DMS153 (cell line): ENCODE measurements at places on chromosomes 2 and 18.

DNA sequence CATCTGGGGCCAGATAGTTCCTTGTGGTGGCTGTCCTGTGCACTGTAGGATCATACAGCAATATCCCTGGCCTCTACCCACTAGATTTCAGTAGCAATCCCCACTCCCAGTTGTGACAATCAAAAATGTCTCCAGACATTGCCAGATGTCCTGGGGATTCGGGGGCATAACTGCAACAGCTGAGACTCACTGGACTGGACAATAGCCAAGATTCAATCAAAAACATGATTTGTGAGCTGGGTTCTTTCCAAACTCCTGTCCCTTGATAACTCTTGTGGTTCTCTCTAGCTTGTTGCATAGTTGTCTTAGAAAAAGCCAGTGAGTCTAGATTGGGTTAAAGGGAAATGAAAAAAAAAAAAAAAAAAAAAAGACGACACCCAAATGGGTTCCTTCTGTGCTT, 293.4 kb downstream of the CELF4 start:
- DNase-seq = no peak

GRCh38 chr18:78031991-78032390, 782.3 kb downstream of the GALR1 start:
- DNase-seq = no peak

DNA sequence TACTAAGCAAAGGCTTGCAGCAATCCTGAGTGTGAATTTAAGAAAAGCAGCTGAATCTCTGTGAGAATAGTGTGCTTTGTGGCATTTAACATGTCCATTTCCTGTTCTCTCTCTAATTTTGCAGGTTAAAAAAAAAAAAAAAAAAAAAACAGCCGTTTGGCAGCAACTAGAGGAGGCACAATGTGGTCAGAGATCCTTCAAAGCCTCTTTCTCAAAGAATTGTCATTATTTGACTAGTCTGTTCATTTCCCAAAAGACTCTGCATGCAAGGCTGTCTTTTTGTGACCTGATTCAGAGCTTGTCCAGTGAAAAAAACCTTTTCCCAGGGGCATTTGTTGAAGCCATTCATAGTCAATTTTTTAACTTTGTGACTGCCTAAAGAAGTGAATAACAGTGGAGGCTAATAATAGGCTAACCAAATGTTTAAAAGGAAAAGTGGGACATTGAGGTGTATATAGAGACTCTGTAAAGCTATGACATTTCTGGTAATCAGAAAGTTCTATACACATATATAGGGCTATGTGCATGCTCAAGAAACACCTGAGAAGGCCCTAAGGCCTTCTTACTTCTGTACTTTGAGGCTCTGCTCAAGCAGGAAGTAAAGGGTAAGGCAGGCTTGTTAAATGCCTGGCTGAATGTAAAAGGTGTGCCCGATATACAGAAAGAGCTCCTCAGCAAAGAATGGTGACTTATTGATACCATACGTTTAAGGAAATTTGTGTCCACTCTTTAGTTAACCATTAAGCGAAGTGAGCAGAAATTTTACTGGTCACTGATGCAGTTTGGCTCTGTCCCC, 289.6 kb upstream of the RAB6C start:
- DNase-seq = no peak

DNA sequence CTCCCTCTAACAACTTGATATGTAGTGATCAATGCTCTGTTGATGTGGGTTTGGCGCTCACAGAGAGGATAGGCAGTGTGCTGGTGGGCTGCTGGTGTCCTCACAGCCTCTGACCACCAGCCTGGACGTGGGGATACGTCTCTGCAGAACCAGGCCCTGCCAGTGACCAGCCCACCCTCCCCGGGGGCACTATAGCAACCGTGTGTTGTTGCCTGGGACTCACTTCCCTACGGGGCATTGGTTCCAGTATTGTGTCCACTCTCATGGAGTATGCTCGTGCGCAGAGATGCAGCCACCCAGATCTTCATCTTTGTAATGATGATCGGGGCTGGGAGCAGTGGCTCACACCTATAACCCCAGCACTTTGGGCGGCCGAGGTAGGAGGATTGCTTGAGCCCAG, 180.1 kb downstream of the LDLRAD4 start:
- DNase-seq = no peak

DNA sequence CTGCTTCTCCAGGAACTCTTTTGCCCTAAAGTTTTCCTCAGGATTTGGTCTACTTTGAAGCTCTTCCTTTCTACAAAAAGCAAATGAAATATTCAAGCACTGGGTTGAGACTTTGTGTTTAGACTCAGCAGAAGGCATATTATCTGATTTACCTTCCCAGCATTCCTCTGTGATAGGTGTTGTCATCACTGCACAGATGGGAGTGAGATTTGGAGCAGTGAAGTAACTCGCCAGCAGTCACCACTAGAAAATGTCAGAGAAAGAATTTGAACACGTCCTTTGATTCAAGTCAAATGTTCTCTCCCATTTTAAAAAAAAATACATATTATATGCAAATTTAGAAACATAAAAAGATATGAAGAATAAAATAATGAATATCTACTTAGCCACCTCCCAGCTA, 112.2 kb downstream of the DNAH6 start:
- no peak for DNase-seq

- no peak for DNase-seq
These were observed 767 bp upstream of the NPPC start for GRCh38 chr2:231926761-231927565.

DNA sequence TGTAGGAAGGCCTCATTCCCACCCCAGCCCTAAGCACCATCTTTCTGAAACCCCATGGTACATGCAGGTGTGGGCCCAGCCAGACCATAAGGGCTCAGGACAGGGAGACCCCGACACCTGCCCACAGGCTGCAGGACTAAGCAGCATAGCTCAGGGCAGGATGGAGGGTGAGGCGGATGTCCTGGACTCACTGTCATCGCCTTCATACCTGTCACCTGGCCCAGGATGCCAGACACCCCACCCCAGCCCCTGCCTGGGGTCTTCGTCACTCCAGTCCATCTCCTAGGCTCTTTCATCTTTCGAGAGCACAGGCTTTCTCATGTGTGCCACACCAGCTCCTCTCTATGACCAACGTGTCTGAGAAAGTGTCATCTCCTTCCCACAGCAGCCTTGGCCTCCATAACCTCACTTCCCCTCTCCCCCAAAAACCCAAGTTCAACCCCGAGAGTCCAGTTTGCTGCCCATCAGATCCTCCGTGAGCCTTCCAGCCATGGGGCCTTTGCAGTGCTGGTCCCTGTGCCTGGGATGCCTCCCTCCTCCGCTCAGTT, 71.5 kb downstream of the EMX1 start:
- DNase-seq = no peak

DNA sequence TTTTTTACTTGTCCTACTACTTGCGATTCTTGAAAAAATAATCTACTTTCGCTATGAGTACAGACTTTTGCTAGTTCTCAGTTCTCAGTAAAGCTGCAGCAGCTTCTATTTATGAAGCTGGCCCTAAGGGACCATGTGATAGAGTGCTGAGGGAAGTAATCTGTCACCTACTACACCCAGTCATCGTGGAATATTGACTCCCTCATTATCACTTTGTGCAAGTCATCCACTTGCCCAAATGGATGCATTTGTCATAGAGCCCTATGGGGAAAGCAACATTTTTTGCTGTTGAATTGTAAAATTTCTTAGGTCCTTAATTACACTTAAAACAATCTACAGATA, 1919.8 kb downstream of the SUCLG1 start:
- DNase-seq = no peak

- DNase-seq = no peak
These were observed 531.9 kb downstream of the IRS1 start for GRCh38 chr2:226267516-226268289.

GRCh38 chr2:190170673-190171072, 108.1 kb upstream of the MSTN start:
- no peak for DNase-seq

GRCh38 chr2:174036825-174037224, 71.7 kb upstream of the SP3 start:
- no peak for DNase-seq

DNA sequence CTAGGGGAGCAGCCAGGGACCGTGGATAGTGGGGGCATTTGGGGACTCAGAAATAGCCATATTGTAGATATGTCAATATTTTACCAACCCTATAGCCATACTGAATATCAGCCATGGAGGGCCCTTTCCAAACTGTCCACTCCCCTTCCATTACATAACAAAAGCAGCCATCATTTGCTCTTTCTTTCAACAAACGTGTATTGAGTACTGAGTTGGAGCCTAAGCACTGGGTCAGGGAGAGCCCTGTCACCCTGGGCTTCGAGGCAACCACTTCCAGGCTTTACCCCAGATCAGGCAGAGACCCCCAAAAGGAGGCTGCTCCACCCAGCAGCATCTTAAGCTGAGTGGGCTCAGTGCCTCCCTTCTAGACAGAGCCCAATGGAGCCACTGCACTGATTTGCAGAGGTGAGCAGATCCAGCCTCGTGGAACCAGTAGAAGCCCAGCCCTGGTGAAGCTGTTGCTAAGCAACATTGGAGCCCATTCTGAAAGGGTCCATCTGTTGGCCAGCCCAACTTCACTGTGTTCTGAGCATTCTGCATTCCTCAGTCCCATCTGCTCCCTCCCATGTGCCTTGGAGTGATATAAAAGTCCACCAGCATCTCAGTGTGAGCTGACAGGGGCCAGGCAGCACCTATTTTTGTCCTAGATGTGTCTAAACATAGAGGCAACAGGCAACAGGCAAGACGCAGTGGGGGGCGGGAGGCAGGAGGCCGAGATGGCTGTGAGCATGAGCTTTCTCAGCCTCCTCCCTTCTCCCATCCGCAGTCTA, 112.1 kb downstream of the PLB1 start:
- no peak for DNase-seq

DNA sequence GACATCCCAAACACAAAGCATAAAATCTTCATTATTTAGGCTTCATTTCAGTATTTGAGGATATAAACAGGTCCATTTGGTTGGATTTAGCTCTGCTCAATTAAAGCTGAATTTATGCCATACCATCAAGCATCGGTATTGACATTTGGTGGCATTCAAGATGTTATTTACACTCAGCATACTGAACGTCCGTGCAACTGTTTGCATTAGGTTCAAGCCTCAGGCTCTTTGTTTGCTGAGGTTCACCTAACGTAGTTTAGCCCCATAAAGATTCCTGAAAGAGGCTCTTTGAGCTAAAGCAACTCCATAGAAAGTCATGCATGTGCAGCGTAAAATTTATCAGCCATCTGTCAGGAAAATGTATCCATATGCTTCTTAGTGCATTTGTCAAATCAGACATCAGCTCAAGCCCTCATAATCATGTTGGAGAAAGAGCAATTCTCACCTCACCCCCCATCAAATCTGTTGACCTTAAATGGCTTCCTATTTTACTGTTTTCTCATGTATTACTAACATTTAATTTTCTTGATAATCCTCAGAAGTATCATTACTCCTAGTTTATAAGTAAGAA, 366.9 kb downstream of the EPHA4 start:
- DNase-seq = peak; percentile 88

- DNase-seq = peak; percentile 48
These were observed 59.2 kb downstream of the DOCK10 start for GRCh38 chr2:224982910-224983711.

DNA sequence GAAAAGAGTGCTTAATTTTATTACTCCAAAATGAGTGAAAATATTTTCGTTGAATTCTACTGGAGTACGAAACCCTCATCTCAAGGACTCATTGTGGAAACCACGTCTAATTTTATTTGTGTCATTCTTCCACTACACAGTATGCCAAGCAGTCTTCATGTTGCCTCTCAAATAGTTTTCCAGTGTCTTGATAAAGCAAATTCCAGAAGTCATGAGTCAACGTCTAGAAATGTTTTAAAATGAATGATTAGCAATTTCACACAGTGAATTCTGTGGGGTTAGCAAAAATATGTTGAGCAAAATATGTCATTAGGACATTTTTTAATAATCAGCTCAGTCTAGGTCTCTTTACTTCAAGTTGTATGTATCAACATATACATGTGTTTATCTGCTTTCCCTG, 865.5 kb downstream of the DSC3 start:
- no peak for DNase-seq

GRCh38 chr2:236498369-236498768, 71.3 kb upstream of the ACKR3 start:
- DNase-seq = no peak

DNA sequence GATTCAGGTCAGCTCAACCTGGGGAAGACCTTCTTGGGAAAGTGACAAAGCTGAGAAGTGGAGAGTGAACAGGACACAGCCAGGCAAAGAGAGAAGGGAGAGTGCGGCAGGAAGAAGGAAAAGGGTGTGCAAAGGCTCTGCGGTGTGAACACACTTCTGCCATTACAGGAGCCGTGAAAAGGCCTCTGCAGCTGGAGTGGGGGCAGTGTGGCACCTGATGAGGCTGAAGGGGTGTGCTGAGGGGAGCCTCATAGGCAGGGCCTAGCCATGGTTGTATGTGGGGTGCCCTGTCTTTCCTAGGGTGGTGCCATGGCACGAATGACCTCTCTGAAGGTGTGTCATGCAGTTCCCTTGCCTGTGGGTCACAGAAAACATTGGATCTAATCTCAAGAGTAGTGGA, 347.6 kb downstream of the CYRIA start:
- no peak for DNase-seq

GRCh38 chr2:218010140-218010983, 7.6 kb upstream of the TNS1 start:
- DNase-seq = no peak

GRCh38 chr2:160561551-160562295, 68.1 kb upstream of the RBMS1 start:
- DNase-seq = no peak

- no peak for DNase-seq
These were observed 113.5 kb upstream of the ZNF236 start for GRCh38 chr18:76708722-76709353.
